ENCODE measurements at places on chromosomes 4 and X.
A peak's percentile ranks its signal among the peaks of the same experiment; 100 is the strongest.

DNA sequence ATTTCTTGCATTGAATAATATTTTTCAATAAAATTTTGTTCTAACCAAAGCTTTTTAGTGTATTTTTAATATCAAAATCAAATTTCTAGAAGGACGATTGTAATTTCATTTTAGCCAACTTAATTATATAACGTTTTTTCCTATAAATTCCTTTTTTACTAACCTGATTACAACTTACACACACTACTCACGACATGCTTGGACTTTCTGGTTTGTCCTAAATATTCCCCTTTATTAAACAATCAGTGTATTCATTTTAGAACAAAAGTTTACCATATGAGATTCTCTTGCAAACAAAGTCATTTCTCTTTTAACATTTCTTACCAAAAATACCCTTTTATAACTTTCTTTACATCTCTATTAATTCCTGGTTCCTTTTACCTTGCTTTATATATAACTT is 173.7 kb downstream of the PWWP3B start:
- DNase-seq = no peak

- no peak for DNase-seq
Measured at GRCh38 chr4:171432536-171432935, 380.7 kb upstream of the GALNTL6 start.

DNA sequence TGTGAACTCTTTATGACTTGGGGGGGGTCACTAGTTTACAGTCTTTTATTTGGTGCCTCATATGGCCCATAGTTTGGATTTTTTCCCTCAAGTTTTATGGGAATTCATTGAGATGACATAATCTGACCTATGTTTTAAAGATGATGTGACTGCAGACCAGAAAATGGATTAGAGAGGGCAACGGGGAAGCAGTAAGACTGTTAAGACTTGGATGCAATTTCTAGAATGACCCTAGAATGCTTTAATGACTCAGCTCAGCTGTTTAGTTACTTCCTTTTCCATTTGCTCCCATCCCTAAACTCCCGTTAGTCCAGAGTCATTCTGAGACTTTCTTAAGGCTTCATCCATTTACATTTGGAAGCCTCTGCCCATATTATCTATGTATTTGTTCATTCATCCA is 59.9 kb upstream of the PDGFRA start:
- DNase-seq = no peak

DNA sequence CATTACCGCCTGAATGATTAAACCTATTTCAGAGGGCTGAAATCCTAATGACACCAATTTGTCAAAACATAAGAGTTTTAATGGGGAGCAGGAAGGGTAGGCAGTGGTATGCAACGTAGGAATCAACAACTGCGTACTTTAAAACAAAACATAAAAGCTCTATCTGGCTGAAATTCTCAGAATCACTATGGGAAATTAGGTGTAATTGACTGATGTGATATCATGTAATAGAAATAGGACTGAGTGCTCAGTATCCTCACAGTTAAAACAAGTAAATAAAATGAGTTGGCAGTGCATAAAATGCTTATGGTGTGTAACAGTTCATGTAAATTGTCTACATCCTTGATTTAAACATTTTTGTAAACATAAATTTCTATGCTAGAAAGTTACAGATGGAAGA is 13.6 kb upstream of the IGSF1 start:
- no peak for DNase-seq

GRCh38 chr4:69640289-69640688 is 847 bp upstream of the UGT2A2 start:
- DNase-seq = no peak

GRCh38 chrX:20969565-20969964 is 404.7 kb upstream of the CNKSR2 start:
- no peak for DNase-seq

DNA sequence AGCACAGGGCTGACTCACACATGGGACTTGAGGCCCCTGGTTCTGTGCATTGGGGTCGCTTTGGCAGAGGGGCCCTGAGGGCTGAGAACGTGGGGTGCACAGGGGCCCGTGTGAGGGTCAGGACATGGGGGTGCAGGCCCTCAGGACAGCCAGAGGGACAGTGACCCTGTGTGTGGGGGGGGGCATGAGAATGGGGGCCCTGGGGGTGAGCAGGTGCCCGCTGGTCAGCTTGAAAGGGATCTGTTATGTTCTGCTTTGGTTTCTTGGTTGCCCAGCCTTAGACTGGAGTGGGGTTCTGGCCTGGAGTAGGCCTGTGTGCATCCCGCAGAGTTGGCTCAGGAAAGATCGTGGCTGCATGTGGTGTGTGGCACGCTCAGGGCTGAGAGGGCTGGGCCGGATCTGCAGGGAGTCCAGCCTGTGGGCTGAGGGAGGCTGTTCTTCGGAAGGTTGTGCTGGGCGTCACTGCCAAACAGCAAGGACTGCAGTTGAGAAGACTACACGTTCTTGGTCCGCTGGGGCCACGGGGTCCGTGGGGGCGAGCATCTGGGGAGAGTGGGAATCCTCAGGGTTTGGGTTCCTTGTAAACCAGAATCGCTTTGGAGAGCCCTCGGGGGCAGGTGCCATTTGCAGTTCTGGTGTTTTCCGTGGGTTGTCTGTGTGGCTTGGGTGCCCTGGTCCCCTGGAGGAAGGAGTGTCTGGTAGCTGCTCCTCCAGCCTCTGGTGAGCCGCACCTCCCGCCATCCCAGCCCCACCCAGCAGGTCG is 15.2 kb upstream of the UVSSA start:
- no peak for DNase-seq

DNA sequence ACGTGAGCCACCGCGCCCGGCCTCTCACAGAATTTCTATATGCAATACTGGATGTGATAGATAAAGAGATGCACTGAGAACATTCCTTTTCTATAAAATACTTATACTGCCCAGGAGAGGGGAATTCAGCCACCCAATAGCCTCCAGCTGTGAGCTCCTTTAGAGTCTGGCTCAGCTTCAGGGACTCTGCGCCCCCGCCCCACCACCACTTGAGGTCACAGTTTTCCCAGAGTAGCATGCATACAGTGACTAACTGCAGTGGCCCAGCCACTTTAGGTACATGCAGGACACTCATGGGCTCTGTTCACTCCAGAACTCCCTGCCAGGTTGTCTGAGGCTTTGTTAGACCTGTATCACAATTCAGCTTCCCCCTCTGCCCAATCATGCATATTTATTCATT is 144.4 kb upstream of the TET2 start:
- no peak for DNase-seq

GRCh38 chr4:176001151-176002006 is 64.3 kb upstream of the WDR17 start:
- DNase-seq = no peak

DNA sequence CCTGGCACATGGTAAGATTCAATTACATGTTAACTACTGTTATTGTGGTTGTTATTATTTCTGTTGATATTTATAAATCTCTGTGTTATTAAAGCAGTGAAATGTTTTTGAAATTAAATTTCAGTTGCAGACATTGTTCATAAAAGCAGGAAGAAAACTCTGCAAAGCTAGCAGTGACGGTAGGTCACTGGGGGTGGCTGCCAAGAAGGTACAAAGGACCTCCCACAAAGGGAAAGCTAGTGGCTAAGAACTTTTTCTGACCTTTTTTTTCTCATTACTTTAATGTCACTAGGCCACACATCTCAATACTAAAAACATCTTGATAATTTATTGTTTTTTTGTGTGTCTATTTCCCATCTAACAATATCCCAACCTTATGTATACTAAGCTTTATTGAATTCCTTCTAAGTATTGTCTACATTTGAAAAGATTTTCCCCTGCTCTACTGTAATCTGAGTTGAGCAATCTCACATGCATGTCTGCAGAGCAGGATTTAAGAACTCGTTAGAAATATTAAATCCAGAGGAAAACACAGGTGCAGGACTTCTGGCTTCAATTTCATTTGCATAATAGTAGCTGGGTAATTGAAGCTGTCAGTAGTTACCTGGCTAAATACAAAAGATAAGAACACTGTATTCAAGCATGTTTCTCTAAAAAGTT is 197.3 kb downstream of the CFAP299 start:
- DNase-seq = no peak

DNA sequence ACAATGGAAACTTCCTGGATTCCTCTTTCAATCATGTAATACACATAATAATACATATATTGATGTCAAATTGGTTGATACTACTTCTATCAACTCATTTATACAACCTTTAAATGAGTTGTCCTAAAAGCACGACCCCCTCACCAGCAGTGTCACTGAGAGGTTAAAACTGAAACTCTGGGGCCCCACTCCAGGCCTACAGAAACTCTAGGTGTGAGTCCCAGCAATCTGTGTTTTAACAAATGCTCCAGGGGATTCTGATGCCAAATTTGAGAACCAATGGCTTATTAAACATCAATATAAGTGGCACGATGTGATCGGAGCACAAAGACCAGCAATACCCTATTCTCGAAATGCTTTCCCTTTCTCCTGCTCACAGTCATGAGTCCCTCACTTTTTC is 47.9 kb downstream of the ATP8A1 start:
- DNase-seq = no peak

DNA sequence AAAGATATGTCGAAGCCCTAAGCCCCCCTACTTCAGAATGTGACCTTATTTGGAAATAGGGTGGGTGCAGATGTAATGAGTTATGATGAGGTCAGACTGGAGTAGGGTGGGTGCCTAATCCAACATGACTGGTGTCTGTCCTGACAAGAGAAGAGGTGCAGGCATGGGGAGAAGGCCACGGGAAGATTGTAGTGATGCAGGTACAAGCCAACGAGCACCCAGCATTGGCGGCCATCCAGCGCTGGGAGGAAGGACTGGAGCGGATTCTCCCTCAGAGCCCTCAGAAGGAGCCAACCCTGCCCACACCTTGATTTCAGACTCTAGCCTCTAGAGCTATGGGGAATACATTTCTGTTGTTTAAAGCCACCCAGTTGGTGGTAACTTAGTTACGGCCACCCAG is 237.2 kb downstream of the EVC2 start:
- no peak for DNase-seq

DNA sequence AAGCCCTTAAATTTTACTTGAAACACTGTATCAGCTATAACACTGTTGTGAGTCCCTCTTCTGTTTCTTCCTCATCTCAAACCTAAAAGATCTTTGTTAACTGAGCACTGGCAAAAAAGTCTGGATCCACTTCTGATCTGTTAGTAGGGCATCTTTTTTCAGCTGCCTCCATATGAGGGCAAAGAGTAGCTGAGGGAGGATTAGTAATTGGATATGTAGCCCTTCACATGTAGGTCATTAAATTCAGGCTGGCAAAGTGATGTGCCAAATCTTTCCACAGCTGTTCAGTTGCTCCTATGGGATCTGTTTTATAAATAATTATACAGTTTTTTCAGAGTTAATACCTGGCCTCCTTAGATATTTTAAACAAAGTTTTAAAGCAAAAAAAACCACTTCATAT is 1.1 kb upstream of the TRMT10A start:
- peak; percentile 61 for DNase-seq

DNA sequence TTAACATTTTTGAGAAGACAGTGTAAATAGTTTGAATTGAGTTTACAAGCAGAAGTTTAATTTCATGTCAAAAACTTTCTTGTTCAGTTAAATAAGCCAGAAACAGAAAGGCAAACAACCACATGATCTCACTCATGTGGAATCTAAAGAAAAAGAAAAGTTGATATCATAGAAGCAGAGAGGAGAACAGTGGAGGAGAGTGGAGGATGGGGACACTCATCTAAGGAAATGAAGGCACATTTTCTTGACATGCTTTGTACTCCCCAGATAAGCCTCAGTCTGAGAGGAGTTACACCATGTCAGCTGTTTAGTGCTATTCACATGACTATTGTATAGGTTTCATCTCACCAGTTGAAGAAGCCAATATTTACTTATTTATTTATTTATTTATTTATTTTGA is 13.5 kb downstream of the SNCA start:
- DNase-seq = no peak

DNA sequence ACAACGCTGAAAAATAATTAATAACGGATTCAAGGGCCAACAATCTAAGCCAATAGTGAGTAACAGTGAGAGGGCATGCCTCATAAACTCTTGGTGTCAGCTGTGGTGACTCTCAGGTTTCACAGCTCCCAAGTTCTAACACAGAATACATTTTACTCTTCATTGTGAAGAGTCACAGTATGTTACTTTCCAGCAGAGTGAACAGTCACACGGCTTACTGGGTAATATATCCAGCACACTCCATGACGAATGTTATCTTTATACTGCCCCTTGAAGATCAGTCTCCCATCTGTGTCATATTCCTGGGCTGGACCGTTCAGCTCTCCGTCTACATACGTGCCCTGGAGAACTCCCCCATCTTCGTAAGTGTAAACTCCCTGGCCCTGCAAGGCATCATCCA is 23.1 kb downstream of the SETD7 start:
- DNase-seq = no peak

DNA sequence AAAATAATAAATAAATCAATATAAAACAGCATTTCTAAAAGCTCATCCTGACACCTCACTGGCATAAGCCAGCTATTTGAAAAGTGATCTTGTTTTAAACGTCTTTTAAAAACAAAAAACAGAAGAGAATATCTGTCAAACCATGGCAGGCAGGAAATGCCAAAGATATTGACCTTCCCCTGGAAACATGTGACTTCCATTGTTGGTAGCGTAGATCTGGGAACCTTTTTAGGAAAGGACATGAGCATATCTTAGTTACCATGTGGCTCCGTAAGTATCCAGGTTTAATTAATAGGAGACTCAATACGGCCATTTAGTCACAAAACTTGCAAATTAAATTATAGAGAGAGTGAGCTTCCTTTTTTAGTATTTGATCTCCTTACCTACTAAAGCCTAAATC is 83.0 kb upstream of the KLHL4 start:
- no peak for DNase-seq

GRCh38 chr4:7898385-7898784 is 41.3 kb downstream of the AFAP1 start:
- no peak for DNase-seq

DNA sequence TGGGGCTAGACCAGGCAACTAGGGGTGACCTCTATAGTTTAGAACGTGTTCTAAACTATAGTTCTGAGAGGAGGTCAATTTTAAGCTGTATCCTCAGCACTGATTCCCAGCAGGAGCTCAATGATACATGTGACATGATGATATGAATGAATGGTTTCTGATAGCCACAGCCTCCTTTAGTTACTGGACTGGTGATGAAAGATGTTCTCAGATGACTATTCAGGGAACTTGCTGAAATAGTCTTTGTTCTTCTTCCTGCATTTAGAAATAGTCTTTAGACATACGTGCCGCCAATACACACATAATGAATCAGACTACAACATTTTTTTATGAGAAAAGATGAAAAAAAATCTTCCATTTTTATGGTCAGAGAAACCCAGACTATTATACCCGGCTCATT is 116.3 kb upstream of the TMEM150C start:
- DNase-seq = no peak

- DNase-seq = no peak
Measured at GRCh38 chrX:39451046-39451445, 646.7 kb downstream of the BCOR start.

- no peak for DNase-seq
Measured at GRCh38 chr4:1958276-1959103, 50.3 kb downstream of the NELFA start.

- DNase-seq = no peak
Measured at GRCh38 chrX:1587161-1587560, 4.2 kb upstream of the AKAP17A start.

All from SHP77 (cell line).